ENCODE measurements at places on chromosomes 6 and 20.

GRCh38 chr6:81996414-81996813, 243.9 kb upstream of the TENT5A start:
- peak; percentile 90 for DNase-seq

- DNase-seq: no peak
Measured at GRCh38 chr6:10582774-10583508, 61.8 kb downstream of the GCNT2 start.

GRCh38 chr20:51023617-51024155, 779 bp upstream of the KCNG1 start:
- DNase-seq: no peak

DNA sequence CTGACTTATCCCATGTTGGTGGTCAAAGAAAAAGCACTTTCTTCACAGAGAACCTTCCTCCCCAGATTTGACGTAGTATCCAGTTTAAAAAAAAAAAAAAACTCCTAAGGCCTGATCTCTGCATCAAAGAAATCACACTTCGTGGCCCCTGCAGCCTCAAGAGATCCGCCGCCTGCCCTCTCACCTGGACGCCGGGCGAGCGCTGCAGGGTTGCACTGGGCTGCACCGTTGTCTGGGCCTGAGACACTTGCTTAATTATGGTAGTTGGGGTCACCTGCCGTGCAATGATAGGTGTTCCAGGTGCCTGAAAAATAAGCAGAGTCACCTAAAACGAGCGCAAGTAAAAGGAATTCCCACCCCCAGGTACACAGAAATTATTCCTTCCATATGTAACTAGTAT, 53.0 kb downstream of the TAF4 start:
- no peak for DNase-seq

DNA sequence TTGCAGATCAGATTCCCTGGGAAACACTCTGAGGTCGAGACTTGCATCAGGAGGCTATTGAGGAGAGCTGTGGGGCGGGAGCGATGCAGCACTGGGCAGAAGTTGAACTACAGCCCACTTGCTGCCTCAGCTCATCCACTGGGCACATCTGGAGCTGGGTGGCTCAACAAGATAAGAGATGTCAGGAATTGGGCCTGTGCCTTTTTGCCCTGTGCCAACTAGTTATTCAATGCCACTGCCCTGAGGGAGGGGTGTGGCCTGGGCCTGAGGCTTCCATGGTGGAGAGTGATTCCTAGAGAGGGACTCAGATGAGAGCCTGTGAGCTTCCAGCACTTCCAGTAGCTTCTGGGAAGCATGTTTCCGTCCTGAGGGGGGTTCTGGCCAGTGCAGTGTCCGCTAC, 32.7 kb downstream of the BRPF3 start:
- no peak for DNase-seq

DNA sequence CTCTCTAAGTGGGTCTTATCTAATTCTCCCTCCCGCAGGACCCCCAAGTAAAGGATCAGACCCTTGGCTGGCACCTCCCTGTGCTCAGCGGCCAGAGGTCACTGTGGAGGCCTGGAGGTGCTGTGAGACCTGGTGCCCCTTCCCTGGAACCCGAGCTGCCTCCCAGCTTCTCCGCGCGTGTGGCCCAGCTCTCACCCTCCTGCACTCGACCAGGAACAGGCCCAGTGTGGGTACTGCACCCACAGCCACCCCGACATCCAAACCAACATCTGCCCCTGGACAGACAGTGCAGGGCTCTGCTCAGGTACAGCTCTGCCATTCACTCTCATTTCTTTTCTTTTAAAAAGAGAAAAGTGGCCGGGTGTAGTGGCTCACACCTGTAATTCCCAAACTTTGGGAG, 42.4 kb downstream of the TMEM242 start:
- DNase-seq: no peak

DNA sequence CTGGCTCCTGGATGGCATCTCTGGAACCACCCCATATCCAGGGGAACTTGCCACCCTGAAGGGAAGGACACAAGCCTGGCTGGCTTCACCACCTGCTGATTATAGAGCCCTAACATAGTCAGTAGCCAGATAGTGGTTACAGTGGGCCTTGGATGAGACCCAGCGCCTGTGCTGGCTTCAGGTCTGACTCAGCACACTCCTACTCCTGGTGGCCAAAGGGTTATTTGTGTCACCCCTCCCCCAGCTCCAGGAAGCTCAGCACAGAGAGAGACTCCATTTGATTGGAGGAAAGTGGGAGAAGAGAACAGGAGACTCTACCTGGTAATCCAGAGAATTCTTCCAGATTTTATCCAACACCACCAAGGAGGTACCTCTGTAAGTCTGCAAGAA, 12.8 kb downstream of the SNX14 start:
- DNase-seq: peak; percentile 23

GRCh38 chr20:15406072-15406471, 1068.7 kb upstream of the FLRT3 start:
- DNase-seq: no peak

DNA sequence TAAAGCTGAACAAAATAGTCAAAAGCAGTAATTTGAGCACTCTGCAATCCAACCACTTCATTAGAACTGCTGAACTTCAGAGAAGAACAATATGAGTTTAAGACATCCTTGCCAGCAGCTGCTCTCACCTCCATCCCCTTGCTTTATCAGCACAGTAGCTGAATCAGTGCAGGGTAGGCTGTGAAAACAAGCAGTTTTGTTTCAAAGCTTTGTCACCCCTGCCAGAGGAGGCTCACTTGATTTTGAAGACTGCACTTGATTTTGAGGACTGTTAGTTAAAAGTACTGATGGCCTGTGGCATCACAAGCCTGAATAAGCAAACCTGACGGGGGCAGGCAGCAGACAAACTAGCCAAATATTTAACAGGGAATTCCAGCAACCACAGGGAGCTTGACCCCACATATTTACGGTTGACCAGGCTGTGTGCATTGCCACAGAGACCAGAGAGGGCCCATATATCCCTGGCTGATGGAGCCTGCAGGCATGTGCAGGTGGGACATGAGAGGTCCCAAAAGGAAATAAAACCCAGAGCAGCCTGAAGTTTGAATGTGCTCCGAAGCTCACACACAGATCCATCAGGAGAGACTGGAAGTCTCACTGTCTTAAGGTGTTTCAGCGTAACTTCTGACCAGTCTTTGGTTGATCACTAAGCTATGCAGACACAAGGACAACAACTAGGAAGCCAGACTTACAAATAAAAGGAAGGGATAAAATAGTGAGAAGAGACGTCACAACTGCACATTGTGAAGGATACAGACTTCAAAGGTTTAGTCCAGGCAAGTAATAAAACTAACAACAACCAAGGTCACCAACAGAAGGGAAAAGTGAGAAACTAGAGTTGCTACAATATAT, 97.4 kb downstream of the PDSS2 start:
- peak; percentile 37 for DNase-seq

DNA sequence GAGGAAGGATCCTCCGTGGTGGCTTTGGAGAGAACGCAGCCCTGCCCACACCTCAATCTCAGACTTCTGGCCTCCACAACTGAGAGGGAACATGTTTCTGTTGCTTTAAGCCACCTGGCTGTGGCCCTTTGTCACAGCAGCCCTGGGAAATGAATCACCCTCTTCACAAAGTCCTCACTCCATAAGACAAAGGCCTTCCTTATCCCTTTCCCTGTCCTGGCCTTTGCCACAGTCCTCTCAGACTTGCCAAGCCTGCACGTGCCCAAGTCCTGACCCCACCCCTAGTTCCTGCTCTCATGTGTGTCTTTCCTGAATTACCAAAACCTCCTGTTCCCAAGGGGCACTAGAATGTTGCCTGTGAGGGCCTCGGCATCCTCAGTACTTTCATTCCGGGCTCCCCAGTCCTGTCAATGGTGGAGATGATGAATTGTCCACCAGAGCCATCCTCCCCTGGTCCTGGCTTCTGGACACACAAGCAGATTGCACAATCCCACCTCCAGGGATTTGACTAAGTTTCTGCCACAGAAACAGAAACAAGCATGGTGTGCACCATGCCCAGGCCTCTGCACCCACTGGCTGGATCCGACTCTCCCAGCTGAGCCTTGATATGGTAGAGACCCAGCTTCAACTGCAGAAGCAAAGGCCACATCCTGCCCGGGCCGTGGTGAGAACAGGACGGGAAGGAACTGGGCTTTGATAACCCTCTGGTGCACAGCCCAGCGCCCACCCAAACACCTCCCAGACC, 232.6 kb upstream of the PDE10A start:
- DNase-seq: no peak

GRCh38 chr6:113047932-113048331, 700.8 kb downstream of the RFPL4B start:
- DNase-seq: peak; percentile 79

- DNase-seq: peak; percentile 14
Measured at GRCh38 chr6:150691463-150691862, 91.8 kb downstream of the PLEKHG1 start.

DNA sequence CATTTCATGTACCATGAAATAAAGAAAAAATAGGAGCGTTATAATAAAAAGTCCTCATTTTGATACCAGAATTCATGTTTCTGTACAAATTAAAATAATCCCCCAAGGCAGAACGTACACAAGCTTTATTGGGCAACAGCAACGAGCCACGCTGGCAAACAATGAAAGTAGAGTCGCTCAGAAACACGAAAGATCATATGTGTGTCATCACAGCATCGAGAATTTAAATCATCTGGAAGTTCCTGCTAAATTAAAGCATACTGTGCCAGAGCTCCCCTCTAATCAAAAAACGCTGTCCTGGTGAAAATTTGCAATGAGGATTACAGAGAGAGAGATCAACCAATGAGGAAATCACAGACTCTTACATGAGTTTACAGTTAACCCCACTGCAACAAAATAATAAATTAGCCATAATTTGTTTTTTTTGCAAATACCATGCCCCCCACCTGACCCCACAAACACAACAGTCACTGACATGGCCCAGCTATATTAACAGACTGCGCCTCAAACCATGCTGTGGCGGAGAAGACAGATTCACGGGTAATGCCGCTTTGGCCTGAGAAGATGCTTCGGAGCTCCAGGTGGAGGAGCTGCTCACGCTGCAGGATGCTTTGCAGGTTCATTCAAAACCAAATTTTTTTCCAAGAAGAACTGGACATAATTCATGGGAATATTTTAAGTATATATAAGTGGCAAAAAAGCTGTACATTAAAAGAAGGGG, 54.3 kb upstream of the NFATC2 start:
- DNase-seq: peak; percentile 81

DNA sequence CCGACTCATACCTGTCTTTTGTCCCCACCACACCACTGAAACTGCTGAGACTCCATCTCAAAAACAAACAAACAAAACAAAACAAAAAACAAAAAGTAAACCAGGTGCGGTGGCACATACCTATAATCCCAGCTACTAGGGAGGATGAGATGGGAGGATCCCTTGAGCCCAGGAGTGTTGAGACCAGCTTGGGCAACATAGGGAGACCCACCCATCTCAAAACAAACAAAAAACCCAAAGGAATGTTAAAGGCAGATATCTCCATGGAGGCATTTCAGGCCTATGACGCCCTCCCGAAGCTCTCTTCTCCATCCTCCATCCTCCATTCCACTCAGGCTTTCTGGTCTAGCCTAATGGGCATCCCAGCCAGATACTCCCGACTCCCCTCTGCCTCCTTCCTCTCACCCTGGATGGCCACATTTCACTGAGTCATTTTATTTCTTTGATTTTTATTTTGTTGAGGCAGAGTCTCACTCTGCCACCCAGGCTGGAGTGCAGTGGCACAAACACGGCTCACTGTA, 3.2 kb upstream of the SLC4A11 start:
- no peak for DNase-seq

DNA sequence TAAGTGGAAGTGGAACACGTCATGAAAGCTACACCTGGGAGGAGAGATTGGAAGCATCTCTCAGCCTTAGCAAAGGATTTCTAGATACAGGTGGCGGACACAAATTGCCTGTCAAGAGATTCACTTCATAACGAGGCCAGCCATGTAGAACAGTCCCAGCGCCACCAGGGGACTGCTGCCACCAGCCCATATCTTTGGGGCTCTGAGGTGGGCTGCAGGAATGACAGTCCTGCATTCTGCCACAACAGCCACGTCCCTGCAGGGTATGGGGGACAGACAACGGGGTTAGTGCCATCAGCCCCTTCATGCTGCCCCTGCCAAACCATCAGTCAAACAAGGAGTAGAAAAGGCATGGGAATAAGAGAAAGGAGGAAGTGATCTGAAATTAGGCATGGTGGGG, 81.2 kb upstream of the SASH1 start:
- no peak for DNase-seq

- no peak for DNase-seq
Measured at GRCh38 chr6:113276601-113277000, 580.5 kb upstream of the MARCKS start.

GRCh38 chr20:51171141-51171540, 148.2 kb upstream of the KCNG1 start:
- no peak for DNase-seq

DNA sequence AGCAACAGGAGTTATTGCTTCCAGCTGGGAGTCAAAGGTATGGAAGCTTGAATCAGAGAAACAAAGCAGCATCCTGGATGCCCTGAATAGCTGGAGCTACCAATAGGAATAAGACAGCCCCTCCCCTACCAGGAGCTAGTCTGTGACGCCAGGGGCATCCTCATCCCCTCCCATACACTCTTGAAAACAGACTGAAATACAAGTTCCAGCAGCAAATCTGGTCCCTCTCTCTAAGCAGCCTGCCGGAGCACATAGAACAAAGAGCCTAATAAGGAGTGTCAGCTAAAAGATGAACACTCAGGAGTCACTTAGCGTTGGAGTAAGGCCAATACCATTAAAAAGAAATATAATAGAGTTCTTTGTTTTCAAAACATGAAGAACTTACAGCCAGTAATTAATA, 25.6 kb downstream of the FILIP1 start:
- DNase-seq: no peak

DNA sequence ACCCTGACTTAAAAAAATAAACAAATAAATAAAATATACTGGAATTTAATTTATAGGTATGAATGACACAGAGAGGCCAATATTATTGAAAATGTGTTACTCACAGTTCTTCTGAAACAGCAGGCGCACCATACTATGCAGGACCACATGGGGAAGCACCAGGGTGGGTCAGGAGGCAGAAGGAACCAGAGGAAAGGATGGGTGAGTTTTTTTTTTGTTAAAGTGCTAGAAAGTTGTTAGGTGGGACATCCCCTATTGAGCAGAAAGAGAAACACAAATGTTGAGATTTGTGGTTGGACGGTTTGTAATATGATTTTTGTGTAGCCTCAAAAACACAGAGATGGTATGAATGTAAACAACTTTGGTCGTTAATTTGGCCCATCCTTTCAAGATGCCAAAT, 26.0 kb downstream of the PTPRA start:
- DNase-seq: no peak

DNA sequence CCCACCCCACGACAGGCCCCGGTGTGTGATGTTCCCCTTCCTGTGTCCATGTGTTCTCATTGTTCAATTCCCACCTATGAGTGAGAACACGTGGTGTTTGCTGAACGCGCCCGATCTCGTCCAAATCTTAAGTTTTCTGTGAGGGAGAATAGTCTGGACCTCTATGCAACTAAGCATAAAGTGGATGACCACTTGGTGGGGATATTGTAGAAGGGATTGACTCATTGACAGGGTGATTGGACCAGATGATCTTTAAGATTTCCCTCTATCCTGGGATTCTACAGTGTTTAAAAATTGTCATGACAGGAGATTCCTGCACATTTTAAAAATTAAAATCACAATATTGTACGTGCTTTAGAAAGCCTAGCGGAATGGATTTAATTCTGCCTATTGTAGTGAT, 141.3 kb downstream of the TRMT11 start:
- peak; percentile 25 for DNase-seq
